ENCODE measurements at places on chromosomes 2 and 18.

- no peaks in the 10 kb centered on the region for H3K27me3 ChIP-seq
- H3K36me3 ChIP-seq: no peaks in the 10 kb centered on the region
- peaks cover 23% of the 10 kb centered on the region for H3K4me1 ChIP-seq
- no peak for DNase-seq
- no peak overlapping the region for H3K27ac ChIP-seq
Observed at GRCh38 chr18:11247381-11247970, 98.1 kb upstream of the PIEZO2 start.

GRCh38 chr2:72118951-72119350, 28.7 kb downstream of the CYP26B1 start:
- DNase-seq: no peak
- H3K27me3 ChIP-seq: no peaks in the 10 kb centered on the region
- H3K27ac ChIP-seq: no peak overlapping the region
- H3K4me3 ChIP-seq: no peak overlapping the region
- H3K4me1 ChIP-seq: no peaks in the 10 kb centered on the region

GRCh38 chr2:200534572-200534971, 8.6 kb downstream of the SGO2 start:
- no peak overlapping the region for H3K4me3 ChIP-seq
- H3K36me3 ChIP-seq: no peaks in the 10 kb centered on the region
- no peaks in the 10 kb centered on the region for H3K4me1 ChIP-seq
- DNase-seq: no peak
- no peak overlapping the region for H3K27ac ChIP-seq

DNA sequence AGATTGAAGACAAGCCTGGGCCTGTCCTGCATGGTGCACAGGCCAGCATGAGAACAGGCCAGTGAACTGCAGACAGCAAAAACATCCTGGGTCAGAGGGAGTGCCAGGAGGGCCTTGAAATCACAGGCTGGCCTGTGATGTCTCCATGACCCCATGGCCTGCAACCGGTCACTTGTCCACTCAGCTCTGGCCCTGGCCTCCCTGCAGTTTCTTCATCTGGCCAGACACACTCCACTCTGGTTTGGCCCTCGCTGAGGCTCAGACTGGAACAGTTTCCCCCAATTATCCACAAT, 12.6 kb downstream of the CYRIA start:
- DNase-seq: no peak
- H3K36me3 ChIP-seq: no peaks in the 10 kb centered on the region
- no peaks in the 10 kb centered on the region for H3K27me3 ChIP-seq
- H3K27ac ChIP-seq: no peak overlapping the region
- no peak overlapping the region for H3K4me3 ChIP-seq

- H3K36me3 ChIP-seq: no peaks in the 10 kb centered on the region
- H3K27ac ChIP-seq: no peak overlapping the region
- H3K4me3 ChIP-seq: no peak overlapping the region
- no peaks in the 10 kb centered on the region for H3K4me1 ChIP-seq
Observed at GRCh38 chr2:240296104-240296406, 139.4 kb upstream of the GPC1 start.

- H3K27ac ChIP-seq: no peak overlapping the region
- no peaks in the 10 kb centered on the region for H3K4me1 ChIP-seq
- no peak overlapping the region for H3K4me3 ChIP-seq
- H3K36me3 ChIP-seq: no peaks in the 10 kb centered on the region
- DNase-seq: no peak
Observed at GRCh38 chr2:33366473-33366872, 110.0 kb upstream of the RASGRP3 start.

DNA sequence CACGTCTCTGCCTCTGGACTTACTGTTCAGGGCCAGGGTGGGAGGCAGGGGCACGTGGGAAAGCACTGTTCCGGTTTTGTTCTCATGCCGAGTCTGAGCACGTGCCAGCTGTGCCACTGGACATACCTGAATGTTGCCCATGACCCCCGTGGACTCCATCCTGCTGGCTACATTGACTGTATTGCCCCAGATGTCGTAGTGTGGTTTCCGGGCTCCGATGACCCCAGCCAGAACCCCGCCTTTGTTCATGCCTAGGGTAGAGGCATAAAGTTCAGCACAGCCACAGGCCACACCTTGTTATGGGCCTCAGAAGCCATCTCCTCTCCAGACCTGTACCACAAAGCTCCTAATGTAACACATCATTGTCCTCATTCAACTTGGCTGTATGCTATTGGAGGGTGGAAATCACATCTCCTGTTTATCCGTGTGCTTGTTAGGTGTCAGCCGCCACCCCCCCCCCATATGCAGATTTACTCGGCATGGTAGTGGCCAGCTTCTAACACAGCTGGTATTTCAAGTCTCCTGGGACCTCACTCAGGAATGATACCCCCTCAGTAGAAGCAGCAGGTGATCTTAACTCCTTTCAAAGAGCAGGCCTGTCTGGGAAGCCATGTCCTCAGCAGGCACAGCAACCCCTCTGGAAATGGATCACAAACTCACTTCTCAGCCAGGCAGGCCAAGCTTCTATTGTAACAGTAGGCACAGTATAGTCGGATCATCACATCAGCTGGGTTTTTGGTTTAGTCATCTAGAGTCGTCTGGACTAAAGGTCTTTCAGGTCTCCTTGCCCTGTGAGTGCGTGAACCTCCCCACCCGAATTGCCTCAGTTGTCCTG, 27.6 kb downstream of the CENPO start:
- no peak overlapping the region for H3K4me3 ChIP-seq
- H3K27me3 ChIP-seq: no peaks in the 10 kb centered on the region
- no peak for DNase-seq
- H3K36me3 ChIP-seq: peaks cover 5% of the 10 kb centered on the region

GRCh38 chr2:215619022-215619958, 183.4 kb upstream of the FN1 start:
- H3K4me1 ChIP-seq: no peaks in the 10 kb centered on the region
- no peak overlapping the region for H3K4me3 ChIP-seq
- H3K27me3 ChIP-seq: no peaks in the 10 kb centered on the region
- no peak overlapping the region for H3K27ac ChIP-seq

- no peaks in the 10 kb centered on the region for H3K36me3 ChIP-seq
- H3K4me3 ChIP-seq: no peak overlapping the region
- H3K27me3 ChIP-seq: no peaks in the 10 kb centered on the region
- no peak overlapping the region for H3K27ac ChIP-seq
- no peak for DNase-seq
- no peaks in the 10 kb centered on the region for H3K4me1 ChIP-seq
Observed at GRCh38 chr2:189370719-189371118, 70.6 kb upstream of the WDR75 start.
